Activated CD4-positive, alpha-beta T cell treated with anti-CD3 and anti-CD28 coated beads, Interleukin-2, amount 50 U/mL, for 1 hour (primary cell): ENCODE measurements at places on chromosomes 2 and 18.

DNA sequence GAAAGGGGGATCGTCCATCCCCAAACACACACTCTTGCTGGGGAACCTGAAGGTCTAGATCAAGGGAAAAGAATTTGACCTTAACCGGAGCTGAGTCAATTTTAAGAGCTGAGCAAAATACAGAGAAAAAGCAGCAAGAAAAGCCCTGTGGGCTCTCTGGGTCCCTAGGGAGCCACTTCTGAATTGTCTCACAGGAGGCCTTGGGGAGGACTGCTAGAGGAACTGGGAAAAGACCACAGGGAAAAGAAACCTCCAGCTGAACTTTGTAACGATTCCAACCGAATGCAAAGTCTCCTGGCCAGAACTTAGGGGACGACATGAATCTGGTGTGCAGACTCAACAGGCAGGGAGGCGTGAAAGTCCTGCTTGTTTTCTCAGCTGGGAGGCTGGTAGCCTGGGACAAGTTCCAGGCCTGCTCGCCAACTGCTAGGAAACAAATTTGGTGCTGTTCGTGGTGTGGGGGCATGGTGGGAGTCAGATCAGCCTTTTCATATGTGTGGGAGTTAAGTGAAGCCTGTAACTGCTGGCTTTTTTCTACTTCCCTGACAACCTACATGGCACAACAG is 644.6 kb upstream of the CNTNAP5 start:
- DNase-seq, result no peak

DNA sequence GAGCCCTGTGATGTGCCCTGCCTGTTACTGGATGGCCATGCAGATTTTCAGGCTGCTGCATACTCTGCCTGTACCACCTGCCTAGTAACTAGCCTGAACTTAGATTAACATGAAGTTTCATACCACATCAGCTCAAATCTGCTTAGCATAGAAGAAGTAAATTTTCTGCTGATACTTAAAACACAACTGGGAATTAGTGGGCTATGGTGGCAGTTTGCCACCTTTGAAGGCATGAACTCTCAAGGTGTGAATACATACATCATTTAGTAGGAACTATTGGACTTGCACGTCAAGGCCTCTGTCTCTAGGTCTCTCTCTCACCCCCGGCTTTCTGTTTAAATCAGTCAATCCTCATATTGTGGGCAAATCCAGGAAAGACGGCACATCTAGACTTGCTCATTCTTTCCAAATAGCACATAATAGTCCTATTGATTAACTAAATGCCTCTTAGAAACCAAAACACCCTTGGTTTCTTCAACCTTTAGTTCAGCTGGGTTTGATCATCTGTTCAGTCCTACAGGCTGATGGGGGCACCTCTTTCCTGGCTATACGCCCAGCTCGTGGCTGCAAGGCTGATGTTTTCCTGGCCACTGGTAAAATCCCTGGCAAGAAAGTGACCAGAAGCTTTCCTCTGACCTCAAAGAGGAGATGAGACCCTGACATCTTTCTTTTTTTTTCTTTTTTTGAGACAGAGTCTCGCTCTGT is 58.4 kb downstream of the ALPK2 start:
- no peak for DNase-seq

- DNase-seq, result no peak
Observed at GRCh38 chr2:132757676-132758075, 87.7 kb upstream of the LYPD1 start.

DNA sequence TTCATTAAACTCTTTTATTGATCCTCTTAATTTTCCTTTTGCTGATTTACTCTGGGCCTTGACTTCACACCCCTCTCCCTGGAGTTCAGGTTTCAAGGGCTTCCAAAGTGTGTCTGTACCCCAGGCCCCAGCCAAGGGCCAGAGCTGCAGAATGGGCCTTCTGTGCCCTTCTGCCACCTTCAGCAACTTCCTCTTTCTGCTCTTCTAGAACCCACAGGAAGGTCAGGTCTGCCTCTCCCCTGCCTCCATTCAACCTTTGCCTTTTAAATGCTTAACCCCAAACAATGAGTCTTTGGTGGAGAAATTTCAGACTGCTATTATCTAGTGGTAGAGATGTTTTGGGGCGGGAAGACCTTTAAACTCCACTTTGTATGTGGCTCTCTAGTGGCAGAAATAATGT is 63.1 kb downstream of the TSN start:
- no peak for DNase-seq
